Suprapubic skin (tissue), 4 donors: ENCODE measurements at places on chromosomes 16 and 17.
A peak's percentile ranks its signal among the peaks of the same experiment; 100 is the strongest.

DNA sequence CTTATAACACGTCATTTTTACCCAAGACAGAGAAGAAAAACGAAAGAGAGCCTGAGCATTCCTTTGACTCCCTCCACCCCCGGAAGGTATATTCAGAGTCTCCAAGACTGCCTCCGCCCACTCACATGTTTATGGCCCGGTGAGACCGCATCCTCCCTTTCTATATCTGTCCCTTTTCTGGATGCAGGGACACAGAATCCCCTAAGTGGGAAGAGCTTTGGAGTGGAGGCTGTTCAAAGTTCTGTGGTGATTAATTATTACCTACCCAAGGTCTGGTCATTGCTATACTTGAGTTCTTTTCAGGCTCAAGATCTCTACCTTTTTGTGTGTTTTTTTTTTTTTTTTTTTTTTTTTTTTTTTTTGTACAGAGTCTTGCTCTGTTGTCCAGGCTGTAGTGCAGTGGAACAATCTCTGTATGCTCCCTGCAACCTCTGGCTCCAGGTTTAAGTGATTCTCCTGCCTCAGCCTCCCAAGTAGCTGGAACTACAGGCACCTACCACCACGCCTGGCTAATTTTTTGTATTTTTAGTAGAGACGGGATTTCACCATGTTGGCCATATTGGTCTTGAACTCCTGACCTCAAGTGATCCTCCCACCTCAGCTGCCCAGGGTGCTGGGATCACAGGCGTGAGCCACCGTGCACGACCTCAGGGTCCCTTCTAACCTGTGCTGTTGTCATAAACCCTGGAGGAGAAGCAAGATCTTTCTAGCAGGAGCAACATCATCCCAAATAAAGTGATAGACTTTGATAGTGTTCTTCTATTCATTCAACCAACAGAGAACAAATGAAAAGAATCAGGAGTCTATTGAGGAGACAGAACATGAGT lies 407.1 kb downstream of the WWOX start:
- H3K4me3 ChIP-seq: peak overlapping the region; percentile 20
- H3K4me1 ChIP-seq: peaks cover 27% of the 10 kb centered on the region
- no peak for DNase-seq
- H3K36me3 ChIP-seq: no peaks in the 10 kb centered on the region
- no peaks in the 10 kb centered on the region for H3K27me3 ChIP-seq

DNA sequence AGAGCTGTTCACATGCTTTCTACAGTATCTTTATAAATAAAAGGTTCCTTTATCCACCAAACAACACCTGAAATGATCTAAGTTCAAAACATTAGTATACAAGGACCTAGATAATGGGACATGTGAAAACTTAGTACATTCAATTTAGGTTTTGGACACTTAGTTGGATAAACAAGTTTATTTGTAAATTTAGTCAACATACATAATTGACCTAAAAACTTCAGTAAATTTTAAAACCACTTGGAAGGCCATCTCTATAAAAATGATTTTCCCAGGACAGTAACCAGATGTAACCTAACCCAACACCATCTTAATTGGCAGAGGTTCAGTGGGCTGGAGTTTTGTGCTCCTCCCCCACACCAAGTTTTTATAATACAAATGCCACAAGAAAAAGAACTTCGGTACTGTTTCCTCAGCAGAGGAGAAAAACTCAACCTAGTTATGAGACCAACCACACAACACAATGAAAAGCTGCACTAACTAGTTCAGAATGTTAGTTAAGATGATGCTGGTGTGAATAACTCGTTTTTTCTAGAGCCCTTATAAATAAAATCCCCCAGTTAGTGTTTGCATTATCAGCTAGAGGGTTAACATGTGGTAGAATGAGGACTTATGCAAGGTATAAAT lies 7.2 kb upstream of the UNK start:
- no peaks in the 10 kb centered on the region for H3K27me3 ChIP-seq
- H3K4me3 ChIP-seq: peak overlapping the region; percentile 90
- peaks cover 35% of the 10 kb centered on the region for H3K36me3 ChIP-seq
- peak; percentile 37 for DNase-seq
- peaks cover 41% of the 10 kb centered on the region for H3K4me1 ChIP-seq
- H3K27ac ChIP-seq: peak overlapping the region; percentile 23

DNA sequence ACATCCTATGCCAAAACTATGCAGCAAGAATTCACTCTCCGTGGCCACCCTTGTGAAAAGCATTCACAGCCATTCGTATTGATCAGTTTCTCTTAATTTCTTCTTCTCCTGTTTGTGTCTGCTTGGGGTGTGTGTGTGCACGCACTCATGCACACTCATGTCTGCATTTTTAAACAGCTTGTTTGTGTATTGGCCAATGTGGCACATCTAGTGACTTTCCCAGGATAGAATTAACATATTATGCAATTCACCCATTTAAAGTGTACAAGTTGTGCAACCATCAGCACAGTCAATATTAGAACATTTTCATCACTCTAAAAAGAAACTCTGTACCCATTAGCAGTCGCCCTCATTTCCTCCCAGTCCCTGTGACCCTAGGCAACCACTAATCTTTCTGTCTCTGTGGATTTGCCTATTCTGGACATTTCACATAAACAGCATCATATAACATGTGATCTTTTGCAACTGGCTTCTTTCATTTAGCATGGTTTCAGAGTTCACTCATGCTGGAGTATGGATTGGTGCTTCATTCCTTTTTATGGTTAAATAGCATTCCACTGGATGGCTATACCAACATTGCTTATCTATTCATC lies 20.1 kb downstream of the IRX3 start:
- H3K4me3 ChIP-seq: no peak overlapping the region
- H3K4me1 ChIP-seq: peaks cover 6% of the 10 kb centered on the region
- peak; percentile 60 for DNase-seq
- H3K36me3 ChIP-seq: no peaks in the 10 kb centered on the region
- peak overlapping the region; percentile 49 for H3K27ac ChIP-seq

DNA sequence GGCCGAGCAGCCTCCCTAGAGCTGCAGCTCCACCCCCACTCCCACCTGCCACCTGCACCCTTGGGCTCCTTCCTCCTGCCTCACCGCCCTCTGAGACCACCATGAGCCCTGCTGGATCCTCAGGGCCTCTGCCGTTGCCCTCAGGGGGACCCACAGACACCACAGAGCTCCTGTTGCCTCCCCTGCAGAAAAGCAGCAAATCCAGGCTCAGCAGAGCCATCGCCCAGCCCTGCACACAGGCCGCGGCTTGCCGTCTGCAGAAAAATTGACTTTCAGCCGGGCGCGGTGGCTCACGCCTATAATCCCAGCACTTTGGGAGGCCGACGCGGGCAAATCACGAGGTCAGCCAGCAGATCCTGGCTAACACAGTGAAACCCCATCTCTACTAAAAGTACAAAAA lies 7.0 kb upstream of the PPP1R27 start:
- peak overlapping the region; percentile 15 for H3K4me3 ChIP-seq
- peaks cover 44% of the 10 kb centered on the region for H3K4me1 ChIP-seq
- DNase-seq: no peak
- H3K27me3 ChIP-seq: no peaks in the 10 kb centered on the region
- H3K36me3 ChIP-seq: peaks cover 41% of the 10 kb centered on the region

DNA sequence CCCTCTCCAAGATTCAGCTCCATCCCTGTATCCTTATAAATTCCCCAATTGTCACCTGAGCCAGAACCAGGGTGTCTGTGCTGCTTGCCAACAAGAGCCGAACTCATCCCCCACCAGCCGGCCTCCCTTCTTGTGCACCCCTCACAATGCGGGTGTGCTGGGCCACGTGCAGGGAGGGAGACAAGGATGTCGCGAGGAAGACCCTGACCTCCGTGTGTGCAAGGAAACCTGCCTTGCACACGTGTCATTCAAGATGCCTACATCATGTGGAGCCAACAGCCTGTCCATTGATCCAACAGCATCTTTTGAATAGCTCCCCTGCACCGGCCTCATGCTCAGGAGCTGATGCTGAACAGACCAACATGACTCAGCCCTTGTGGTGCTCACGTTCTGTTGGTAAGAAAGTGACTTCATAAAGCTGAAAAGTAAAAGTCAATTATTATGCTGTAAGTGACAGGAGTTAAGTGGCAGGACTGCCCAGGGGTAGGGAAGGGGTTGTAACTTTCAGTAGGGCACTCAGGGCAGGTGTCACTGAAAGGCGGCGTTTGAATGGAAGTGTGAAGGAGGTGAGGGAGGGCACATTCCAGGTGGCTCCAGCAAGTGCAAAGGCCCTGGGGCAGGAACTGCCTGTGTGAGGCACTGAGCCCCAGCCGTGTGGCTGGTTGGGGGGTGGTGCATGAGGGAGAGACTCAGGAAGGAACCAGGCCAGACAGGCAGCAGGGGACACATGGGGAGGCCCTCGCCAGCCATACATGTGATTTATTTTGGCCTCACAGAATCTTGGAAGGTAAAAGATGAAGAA lies 302.2 kb downstream of the FOXL1 start:
- peaks cover 74% of the 10 kb centered on the region for H3K27me3 ChIP-seq
- H3K36me3 ChIP-seq: no peaks in the 10 kb centered on the region
- H3K27ac ChIP-seq: no peak overlapping the region
- no peak overlapping the region for H3K4me3 ChIP-seq

GRCh38 chr16:47175152-47175551 lies 31.4 kb upstream of the NETO2 start:
- no peaks in the 10 kb centered on the region for H3K4me1 ChIP-seq
- H3K36me3 ChIP-seq: no peaks in the 10 kb centered on the region
- no peak overlapping the region for H3K27ac ChIP-seq
- no peak for DNase-seq
- H3K4me3 ChIP-seq: no peak overlapping the region

GRCh38 chr17:78716814-78717393 lies 65.2 kb downstream of the CYTH1 start:
- no peaks in the 10 kb centered on the region for H3K36me3 ChIP-seq
- peak overlapping the region; percentile 63 for H3K27ac ChIP-seq
- H3K4me3 ChIP-seq: peak overlapping the region; percentile 48
- peak; percentile 82 for DNase-seq
- no peaks in the 10 kb centered on the region for H3K27me3 ChIP-seq
- peaks cover 61% of the 10 kb centered on the region for H3K4me1 ChIP-seq

GRCh38 chr17:31806921-31807320 lies 52.1 kb downstream of the COPRS start:
- H3K36me3 ChIP-seq: no peaks in the 10 kb centered on the region
- no peak overlapping the region for H3K27ac ChIP-seq
- H3K4me3 ChIP-seq: no peak overlapping the region
- DNase-seq: no peak
- H3K27me3 ChIP-seq: no peaks in the 10 kb centered on the region

DNA sequence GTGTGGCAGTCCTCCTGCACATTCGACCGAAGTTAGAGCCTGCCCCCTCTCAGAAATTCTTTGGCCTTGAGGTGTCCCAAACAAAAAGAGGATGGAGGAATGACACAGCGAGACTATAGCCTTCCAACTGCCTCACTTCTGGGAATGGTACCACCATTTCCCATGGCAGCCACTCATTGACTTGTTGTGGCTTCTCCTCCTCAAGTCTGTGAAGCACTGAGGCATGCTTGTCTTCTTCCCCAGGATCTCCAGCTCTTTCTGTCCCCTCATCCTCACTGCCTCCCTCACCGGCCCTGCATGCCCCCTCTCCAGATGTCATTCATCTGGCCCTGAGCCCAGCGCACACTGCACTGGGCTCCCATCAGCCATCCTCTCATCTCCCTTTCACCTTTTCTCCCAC lies 43.7 kb upstream of the DNAH9 start:
- no peaks in the 10 kb centered on the region for H3K27me3 ChIP-seq
- no peak for DNase-seq
- no peak overlapping the region for H3K27ac ChIP-seq
- H3K4me3 ChIP-seq: no peak overlapping the region
- H3K36me3 ChIP-seq: no peaks in the 10 kb centered on the region

DNA sequence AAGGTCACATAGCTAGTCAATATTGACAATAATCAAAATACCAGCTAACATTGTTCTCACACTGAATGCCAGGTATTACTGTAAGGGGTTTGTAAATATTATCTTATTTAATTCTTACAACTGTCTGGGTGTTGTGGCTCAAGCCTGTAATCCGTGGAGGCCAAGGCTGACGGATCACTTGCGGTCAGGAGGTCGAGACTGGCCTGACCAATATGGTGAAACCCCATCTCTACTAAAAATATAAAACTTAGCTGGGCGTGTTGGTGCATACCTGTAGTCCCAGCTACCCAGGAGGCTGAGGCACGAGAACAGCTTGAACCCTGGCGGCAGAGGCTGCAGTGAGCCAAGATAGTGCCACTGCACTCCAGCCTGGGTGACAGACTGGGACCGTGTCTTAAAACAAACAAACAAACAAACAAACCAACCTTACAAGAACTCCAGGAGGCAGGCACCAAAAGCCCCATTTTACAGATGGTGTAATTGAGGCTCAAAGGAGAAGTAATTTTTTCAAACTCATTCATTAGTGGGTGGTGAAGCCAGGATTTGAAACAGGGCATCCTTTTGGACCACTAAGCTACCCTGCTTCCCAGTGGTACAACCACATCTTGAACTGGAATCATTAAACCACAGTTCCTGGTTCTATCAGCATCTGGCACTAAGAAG lies 104.3 kb downstream of the XYLT1 start:
- H3K4me3 ChIP-seq: no peak overlapping the region
- no peaks in the 10 kb centered on the region for H3K36me3 ChIP-seq
- no peak overlapping the region for H3K27ac ChIP-seq
- DNase-seq: no peak

DNA sequence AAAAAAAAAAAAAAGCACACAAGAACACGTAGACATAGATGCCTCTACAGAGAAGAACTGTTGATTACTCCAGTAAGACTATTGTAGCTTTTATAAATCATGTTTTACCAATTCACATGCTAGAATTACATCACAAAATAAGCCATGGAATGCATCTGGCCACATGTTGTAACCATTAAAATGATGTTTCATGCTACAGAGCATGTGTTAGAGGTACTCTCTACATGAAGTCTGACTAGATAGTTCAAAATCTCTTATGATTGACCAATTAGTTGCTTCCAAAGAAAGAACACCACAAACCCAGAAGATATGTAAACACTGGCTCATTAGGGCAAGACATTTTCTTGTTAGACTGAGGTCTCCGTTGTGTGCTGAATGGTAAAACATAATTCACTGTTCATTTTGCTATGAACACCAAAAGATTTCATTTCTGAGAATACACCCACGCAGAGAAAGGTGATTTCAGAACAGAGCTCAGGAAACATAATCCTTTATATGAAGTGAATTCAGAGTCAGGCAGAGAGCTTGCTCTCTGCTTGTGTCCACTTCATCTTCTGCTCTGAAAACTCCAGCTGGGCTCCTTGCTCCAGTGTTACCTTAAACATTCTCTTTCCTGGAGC lies 411.4 kb upstream of the SOX9 start:
- no peaks in the 10 kb centered on the region for H3K4me1 ChIP-seq
- H3K27me3 ChIP-seq: no peaks in the 10 kb centered on the region
- no peak overlapping the region for H3K4me3 ChIP-seq
- no peak for DNase-seq
- H3K27ac ChIP-seq: no peak overlapping the region
